ENCODE measurements at places on chromosomes 12 and 14.
A peak's percentile ranks its signal among the peaks of the same experiment; 100 is the strongest.

- peak; percentile 54 for DNase-seq
These were observed 24.4 kb upstream of the CDK17 start for GRCh38 chr12:96424601-96425000.

DNA sequence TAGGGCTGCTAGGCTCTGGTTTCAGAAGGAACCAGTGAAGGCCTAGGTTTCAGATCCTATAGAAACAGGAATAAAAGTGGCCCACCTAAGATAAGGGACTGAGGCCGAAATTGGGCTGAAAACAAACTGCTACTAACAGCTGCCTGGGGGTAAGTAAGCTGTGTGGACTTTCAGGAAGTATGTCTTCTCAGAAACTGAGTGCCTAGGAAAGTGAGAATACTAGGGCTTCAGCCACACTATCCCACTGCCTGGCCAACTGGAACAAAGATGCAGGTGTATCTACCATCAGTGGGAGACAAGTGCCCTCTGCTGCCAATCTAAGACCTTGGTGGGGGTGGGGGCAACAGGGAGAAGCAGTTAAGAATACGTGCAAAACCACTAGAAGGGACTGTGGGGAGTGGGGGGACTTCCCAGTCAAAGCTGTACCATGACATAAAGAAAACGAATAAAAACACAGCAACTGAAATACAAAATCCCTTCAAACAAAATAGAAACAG, 82.5 kb downstream of the MED13L start:
- no peak for DNase-seq

GRCh38 chr14:74888164-74889158, 6.7 kb downstream of the DLST start:
- peak; percentile 22 for DNase-seq

DNA sequence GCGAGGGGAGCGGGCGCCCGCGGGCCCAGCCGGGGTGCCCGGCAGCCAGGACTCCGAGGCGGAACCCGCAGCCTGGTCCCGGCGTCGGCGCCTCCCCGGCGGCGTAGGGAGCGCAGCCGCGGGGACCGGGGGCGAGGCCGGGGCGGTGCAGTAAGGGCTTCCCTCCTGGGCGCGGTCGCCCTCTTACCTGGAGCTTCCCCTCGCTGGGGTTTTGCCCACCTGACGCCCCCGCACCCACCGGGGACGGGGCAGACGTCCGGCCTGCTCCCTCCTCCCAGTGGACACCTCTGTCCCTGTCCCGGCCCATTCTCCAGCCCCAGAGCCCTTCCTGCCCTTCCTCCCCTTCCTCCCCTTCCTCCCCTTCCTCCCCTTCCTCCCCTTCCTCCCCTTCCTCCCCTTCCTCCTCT, 413 bp upstream of the TUBA1C start:
- DNase-seq = no peak

GRCh38 chr12:38328306-38328895, 11.8 kb downstream of the ALG10B start:
- DNase-seq = peak; percentile 24

DNA sequence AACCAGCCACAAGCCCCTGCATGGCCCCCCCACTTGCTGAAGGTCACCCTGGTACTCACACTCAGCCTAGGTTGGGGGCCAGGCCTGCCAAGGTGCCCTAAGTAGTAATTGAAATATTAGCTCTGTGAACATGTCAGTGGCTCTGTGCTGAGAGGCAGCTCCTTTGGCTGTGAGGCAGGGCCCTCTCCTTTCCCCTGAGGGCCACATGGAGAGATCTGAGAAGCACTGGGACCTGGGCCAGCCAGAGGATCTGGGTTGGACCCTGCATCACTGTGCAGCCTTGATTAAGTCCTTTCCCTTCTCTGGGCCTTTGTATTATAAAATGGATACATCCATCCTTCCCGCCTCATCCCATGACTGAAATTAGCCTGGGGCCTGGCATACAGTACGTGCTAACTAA, 58.0 kb upstream of the FAM222A start:
- DNase-seq = no peak

GRCh38 chr12:22802883-22803630, 178.1 kb downstream of the ETNK1 start:
- DNase-seq = no peak

DNA sequence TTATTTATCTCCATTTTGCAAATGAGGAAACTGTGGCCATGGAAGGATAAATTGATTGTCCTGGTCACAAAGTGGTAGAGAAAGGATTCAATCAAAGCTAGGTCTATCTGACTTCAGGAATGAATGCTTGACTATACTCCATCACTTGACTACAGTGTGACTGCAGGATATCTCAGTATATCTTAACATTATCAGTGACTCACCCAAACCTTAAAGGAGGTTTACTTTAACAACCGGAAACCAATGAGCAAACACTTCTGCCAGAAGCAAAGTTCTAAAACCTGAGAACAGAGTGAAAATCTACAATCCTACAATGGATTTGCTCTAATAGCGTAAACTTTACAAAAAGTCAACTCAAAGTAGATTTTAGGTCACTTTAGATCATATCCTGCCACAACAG, 277.0 kb downstream of the CEP128 start:
- DNase-seq = no peak

GRCh38 chr12:98084391-98084790, 431.0 kb upstream of the TMPO start:
- no peak for DNase-seq

DNA sequence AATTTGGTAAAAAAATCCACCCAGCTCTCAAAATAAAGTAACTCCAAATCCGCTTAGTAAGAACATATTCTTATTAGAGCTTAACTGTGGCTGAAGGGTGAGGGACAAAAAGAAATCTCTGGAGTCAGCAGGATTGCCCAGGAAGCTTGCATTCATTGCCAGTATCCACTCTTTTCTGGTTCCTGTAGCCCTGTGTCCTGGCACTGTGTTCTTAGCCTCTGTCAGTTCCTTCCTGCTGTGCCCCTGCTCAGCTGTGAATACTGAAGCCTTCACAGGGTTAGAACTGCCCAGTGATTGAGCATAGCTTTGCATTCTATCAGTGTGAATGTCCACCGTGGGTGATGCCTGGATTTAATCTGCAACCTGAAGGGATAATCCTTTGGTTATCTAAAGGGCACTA, 266.9 kb upstream of the PELI2 start:
- DNase-seq = no peak
